ENCODE measurements at places on chromosomes 7 and 10.

DNA sequence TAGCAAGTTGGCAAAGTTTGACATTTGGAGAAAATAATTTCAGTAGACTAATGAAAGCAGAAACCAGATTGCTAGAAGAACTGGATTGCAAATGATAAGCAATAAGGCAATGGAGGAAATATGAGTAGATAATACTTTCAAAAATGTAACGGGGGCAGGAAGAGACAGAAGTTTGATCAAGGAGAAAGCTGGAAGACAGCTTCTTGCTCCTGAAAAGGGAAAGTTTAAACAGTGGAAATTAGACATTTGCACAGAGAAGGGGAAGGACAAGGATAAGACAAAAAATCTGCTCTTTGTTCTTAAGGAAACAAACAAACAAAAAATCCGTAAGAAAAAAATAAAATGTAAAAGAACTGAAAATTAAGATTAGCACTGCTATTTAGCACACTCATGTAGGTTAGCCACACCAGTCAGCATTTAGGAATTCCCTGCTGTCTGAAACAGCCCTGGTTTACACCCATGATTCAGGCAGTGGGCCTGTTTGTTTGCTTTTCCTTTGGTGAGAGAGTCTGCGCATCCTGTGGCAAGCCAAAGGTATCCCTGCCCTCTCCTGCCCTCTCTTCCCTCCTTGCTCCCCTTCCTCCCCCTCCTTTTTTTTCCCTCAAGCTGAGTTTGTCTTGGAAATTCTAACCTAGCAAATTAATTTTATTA is 104.3 kb upstream of the CAV2 start:
- DNase-seq: no peak

DNA sequence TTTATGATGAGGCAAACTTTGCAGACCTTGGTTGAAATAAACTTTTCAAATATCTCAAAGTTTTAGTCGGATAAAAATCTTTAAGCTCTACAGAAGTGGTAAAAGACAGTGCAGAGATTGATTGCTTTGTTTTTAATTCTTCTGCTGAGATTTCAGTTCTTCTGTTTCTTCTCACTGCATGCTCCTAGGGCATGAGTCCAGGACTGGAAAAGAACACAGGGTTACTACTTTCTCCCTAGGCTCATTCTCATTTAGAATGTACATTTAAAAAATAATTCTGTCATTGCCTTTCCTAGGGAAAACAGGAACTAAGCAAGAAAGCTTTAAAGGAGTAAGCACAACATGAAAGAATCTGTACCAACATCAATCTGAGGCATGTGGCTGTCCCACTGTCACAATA is 256.7 kb upstream of the DGKB start:
- DNase-seq: no peak

- DNase-seq: no peak
Observed at GRCh38 chr10:71285180-71285545, 33.9 kb upstream of the SLC29A3 start.

GRCh38 chr7:112101201-112101846 is 104.9 kb downstream of the DOCK4 start:
- no peak for DNase-seq

GRCh38 chr7:157008-157310 is 35.4 kb upstream of the FAM20C start:
- DNase-seq: no peak

DNA sequence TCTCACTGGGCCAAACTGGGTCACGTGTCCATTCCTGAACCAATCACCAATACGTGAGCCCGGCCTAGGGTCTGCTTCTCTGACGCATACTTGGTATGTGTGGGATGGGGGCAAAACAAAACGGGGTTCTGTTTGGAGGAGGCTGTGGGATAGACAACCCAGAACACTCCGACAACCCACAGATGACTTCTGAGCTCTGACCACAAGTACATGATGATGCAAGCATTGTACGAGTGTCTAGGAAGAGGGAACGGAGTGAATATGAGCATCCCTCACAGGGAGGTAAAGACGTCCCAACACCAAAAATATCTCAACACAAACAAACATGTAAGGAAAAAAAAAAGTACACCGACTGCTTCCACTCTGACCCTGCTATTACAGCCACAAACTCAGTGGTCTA is 5.6 kb downstream of the DAGLB start:
- no peak for DNase-seq

DNA sequence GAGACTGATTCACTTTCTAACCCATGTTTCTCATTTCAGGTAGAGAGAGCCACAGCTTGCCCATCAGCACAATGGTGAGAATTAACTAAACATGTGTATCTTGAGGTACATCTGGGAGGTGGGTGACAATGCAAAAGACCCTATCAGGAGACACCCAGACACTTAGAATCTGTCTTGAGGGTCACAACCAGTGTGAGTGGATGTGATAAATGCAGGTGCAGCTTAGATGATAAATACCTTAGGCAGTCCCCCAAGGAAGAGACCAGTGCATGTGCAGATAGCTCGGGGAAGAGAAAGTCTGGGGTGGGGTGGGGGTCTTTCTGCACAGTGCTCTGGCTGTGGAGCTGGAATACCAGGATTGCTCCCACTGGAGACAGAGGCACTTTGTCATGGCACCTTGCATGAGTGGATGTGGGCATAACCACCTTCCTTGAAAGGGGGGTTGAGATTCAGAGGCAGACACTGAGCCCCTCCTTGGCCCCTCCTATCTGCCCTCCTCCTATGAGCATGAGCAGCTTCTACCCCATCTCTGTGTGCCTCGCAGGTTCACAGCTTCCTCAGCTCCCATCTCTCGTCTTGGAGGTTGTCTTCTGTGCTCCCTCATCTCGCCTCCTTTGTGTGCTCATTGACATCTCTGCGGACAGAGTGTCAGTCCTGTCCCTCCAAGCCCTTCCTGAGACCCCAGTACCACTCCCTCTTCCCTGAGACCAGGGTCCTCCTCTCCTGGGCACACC is 349.8 kb downstream of the TCERG1L start:
- no peak for DNase-seq

- no peak for DNase-seq
Observed at GRCh38 chr7:138226745-138227279, 150.6 kb downstream of the AKR1D1 start.

GRCh38 chr7:100053215-100053614 is 3.6 kb downstream of the ZSCAN21 start:
- no peak for DNase-seq

DNA sequence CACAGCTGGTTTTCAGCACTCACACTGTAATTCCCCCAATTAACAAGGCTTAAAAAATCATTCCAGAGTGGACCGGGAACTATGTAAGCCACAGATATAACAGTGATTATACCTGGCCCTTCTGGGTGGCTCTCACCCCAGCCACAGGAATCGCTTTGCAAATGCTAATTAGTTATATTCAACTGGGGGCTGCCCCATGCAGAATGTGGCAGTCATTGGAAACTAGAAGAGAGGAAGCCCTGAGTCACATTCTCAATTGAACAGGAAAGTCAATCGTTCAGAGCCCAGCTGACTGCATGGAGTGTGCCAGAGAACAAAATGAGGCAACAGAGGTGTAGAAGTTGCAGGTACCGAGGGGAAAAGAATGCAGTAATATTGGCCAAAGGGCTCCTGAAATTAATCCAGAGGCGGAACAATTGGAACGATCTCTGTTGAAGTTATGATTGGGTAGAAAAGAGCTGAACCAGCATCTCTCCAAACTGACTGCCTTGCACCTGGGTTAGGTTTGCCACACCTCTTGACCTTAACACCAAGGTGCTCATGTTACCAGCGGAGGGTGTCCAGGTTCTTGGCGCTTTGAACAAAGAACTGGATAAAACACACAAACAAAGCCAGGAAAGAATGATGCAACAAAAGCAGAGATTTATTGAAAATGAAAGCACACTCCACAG is 909.7 kb upstream of the AUTS2 start:
- no peak for DNase-seq

DNA sequence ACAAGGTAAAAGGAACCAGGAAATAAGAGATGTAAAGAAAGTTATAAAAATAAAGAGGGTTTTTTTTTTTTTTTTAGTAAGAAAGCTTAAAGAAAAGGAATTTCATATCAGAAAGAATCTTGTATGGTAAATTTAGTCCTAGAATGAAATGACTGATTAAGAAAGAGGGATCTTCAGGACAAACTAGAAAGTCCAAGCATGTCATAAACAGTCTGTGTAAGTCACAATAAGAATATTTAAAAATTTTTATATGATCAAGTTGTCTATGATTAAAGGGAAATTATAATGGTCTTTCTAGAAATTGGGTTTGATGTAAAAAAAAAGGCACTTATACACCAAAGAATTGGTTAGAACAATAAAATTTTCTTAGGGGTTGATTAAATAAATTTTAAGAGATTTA is 289.5 kb downstream of the XPNPEP1 start:
- DNase-seq: no peak

DNA sequence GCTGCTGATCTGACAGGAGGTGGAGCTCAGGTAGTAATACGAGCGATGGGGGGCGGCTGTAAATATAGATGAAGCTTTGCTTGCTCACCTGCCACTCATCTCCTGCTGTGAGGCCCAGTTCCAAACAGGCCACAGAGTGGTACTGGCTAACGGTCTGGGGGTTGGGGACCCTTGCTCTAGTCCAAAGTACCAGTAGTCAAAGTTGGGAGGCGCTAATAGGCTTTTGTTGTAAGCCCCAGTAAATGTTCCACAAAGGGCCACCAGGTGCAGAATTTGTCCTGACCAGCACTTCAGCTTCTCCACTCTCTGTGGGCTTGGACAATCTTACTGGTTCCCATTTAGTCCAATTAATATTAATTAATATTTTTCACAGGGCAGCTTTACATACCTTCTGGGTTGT is 206.6 kb downstream of the ACTR3B start:
- DNase-seq: no peak

DNA sequence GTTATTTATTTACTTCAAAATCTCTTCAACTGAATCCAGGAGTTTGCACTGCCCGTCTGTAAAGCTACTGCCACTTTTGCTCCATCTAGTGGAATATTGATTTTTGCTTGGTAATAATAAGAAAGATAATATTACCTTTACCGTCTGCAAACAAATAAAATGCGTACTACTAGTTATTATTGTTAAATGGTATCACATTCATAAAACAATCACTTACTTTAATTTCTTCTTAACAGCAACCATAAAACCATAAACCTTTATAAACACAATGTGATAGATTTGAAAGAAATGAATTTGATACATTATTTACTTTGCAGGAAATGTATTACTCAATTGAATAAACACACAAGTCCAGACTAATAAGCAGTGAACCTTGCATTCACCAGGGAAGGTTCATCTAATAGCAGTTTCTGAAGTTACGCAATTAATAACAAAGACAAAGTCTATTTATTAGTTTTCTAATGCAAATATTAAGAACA is 6.4 kb downstream of the AGMO start:
- no peak for DNase-seq

- no peak for DNase-seq
Observed at GRCh38 chr10:3828404-3829155, 43.6 kb upstream of the KLF6 start.

GRCh38 chr10:310976-311639 is 175.9 kb downstream of the ZMYND11 start:
- no peak for DNase-seq

GRCh38 chr10:110670335-110670734 is 26.2 kb downstream of the RBM20 start:
- peak; percentile 27 for DNase-seq

GRCh38 chr7:6444516-6445269 is 3.1 kb downstream of the DAGLB start:
- DNase-seq: no peak

GRCh38 chr10:53894145-53894544 is 906.9 kb downstream of the PCDH15 start:
- no peak for DNase-seq

GRCh38 chr10:86001521-86001920 is 365.1 kb downstream of the GRID1 start:
- no peak for DNase-seq

DNA sequence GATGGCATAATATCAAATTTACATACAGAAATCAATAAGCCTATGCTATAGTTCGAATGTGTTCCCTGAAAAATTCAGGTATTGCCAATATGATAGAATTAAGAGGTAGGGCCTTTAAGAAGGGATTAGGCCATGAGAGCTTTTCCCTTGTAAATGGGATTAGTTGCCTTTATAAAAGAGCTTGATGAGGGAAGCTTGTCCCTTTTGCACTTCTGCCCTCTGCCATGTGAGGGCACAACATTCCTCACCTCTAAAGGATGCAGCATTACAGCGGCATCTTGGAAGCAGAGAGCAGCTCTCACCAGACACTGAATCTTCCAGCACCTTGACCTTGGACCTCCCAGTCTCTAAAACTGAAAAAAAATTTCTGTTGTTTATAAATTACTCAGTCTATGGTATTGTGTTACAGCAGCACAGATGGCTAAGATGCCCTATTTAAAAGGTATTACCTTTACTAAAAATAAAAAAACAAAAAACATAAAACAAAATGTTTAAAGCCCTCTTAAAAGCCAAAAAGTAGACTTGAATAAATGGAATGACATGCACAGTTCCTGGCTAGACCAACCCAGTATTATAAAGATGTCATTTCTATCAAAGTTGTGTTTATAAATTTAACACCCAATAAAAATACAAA is 909.6 kb downstream of the REEP3 start:
- no peak for DNase-seq

DNA sequence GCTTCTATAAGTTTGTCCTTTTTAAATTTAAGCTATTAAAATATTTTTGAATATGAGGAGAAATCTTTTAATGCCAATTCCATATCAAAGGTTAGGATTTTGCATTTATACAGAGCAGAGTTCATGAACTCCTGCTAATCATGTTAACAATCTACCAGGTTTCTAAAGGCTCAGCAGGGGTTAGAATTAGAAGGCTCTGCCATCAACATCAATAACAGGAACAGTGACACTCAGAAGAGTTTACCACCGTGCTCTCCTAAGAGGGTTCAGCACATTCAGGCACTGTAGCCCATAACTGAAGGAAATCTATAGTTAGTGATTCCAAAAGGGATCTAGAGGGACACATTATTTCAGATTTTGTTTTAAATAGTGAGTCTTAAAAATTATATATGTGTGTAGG is 100.1 kb downstream of the HOXA1 start:
- no peak for DNase-seq

GRCh38 chr10:69952821-69953221 is 99.8 kb upstream of the MACROH2A2 start:
- DNase-seq: no peak

- DNase-seq: no peak
Observed at GRCh38 chr7:117017017-117017451, 63.7 kb downstream of the ST7 start.

- no peak for DNase-seq
Observed at GRCh38 chr7:17792075-17792936, 148.0 kb downstream of the SNX13 start.

- DNase-seq: no peak
Observed at GRCh38 chr7:140738280-140738679, 41.8 kb downstream of the NDUFB2 start.

- no peak for DNase-seq
Observed at GRCh38 chr10:55400075-55400849, 599.2 kb upstream of the PCDH15 start.

All from GM12878 (cell line).